ENCODE measurements at places on chromosomes 1 and 21.

GRCh38 chr1:235244974-235245592 is 82.9 kb downstream of the ARID4B start:
- DNase-seq = no peak

- DNase-seq = no peak
Observed at GRCh38 chr1:46218443-46218842, 15.3 kb downstream of the LURAP1 start.

DNA sequence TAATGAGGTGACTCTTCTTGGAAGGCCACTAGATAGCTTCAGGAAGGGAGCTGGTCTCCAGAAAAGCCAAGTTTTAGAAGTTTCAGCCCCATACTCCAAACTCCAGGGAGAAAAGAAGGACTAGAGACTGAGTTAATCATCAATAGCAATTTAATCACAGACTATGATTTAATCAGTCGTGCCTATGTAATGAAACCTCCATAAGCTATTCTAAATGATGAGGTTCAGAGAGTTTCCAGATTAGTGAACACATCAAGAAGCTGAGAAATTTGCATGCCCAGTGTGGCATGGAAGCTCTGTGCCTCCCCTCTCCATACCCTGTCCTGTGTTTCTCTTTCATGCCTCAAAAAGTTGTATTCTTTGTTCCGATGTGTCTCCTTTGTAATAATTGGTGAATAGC is 49.2 kb upstream of the CCDC190 start:
- DNase-seq = no peak

DNA sequence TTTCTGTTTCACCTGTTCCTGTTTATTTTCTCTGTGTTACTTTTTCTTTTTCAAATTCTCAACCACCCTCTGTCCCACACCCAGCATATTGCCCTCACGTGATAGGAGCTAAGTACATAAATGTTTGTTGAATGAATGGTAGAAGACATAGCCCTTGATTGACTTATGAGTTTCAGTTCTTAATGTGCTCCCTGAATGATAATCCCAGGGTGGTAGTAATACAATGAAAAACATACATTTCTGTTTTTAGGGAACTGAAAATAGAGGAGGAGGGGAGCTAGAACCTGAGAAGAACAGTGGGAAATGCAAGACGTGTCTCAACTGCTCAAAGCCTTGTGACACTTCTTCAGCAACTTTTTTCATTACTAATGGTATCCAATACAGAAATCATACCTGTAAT is 147.1 kb downstream of the SPATA46 start:
- DNase-seq = no peak

DNA sequence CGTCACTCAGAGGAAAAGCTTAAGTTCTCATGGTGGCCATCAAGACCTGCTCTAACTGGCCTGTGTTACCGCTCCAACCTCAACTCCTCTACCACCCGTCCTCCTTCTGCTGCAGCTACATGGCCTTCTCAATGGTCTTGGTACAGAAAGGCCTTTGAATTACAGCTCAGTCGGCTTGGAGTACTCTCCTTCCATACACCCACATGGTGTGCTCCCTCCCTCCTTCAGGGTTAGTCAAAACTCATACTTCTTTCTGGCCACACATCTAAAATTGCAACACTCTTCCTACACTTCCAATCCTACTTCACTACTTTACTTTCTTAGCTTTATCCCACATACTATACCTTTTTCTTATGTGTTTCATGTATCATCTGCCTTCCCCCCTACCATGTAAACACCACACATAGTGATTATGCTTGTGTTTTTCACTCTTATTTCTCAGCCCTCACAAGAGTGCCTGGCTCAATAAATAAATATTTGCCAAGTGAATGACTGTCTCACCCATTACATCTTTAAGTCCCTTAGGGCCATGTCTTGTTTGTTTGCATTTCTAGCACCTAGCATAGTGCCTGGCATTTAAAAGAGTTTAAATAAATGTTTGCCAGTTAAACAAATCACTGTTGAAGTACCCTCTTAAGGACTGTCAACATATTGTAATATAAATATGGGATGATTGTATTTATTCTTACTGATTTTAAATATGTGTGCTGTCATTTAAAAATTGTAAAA is 37.6 kb upstream of the HMCN1 start:
- DNase-seq = no peak

DNA sequence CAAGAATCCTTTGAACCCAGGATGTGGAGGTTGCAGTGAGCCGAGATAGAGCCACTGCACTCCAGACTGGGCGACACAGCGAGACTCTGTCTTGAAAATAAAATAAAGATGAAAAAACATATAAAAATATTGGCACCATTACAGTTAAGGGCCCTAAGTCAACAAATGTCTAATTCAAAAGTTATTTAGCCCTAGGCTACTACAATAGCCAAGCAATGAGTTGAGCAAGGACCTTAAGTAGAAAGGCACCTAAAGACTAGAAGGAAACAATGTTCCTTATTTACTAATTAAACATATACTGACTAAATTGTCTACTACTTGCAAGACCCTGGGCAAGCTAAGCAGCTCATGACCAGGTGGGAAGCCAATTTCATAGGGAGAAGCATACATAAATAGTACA is 4.1 kb downstream of the PIK3R3 start:
- DNase-seq = no peak

- no peak for DNase-seq
Observed at GRCh38 chr21:35924714-35925301, 135.5 kb downstream of the SETD4 start.

DNA sequence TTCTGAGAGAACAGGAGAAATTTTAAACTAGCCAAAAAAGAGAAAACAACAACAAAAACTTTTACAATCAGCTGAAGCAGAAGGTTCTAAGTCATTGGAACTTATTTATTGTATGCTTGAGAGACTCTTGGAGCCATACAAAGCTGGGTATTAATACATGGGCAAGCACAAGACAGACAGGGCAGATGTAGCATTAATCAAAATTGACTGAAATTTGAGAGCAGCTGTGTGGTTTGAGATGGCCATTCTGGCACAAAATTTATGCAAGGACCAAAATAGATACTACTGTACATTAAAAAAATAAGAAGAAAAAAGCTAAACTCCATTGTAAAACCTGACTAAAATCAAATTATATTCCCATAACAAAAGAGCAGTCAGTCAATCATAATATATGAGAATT is 892.5 kb downstream of the PLA2G4A start:
- no peak for DNase-seq

DNA sequence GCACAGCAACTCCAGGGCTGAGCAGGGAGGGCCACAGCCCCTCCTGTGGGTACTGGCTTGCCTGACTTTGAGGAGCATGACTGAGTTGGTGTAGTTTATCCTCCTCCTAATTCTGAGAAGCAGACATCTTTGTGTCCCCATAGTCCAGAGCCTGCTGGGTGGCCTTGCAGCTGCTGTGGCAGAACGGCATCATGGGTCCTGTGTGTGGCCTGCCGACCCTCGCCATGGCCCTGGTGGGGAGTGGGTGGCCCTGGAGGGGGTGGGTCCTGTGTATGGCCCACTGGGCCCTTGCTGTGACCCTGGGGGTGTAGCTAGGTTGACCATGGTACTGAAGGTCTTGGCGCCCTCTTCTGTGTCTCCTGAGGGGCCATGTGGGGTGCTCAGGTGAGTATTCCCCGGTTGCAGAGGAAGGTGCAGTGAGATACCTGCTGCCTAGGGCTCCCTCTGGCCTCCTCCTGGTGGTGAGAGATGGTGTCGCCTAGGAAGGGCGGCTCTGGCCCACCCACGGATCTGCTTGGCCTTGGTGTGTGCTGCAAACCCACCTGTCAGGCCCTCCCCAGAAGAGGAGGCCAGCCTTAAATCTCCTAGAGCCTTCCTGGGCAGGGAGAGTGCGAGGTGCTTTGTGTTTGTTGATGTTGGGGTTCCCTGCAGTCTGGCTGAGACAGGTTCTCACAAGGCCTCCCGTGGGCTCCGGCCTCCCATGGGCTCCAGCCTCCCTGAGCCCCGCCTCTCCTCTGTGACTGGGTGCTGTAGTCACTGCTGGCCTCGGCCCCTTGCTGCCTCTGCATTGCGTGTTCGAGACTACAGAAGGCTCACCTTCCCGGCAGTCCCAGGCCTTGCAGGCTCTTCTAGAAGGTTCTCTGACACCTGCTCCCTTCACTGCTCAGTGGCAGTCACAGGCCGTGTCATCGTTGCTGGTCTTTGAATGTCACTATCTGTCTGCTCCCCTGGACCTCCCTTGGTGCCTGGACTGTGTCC is 7.8 kb downstream of the SNAP47 start:
- DNase-seq = no peak

GRCh38 chr1:46617108-46617800 is 643 bp upstream of the MOB3C start:
- DNase-seq = no peak

DNA sequence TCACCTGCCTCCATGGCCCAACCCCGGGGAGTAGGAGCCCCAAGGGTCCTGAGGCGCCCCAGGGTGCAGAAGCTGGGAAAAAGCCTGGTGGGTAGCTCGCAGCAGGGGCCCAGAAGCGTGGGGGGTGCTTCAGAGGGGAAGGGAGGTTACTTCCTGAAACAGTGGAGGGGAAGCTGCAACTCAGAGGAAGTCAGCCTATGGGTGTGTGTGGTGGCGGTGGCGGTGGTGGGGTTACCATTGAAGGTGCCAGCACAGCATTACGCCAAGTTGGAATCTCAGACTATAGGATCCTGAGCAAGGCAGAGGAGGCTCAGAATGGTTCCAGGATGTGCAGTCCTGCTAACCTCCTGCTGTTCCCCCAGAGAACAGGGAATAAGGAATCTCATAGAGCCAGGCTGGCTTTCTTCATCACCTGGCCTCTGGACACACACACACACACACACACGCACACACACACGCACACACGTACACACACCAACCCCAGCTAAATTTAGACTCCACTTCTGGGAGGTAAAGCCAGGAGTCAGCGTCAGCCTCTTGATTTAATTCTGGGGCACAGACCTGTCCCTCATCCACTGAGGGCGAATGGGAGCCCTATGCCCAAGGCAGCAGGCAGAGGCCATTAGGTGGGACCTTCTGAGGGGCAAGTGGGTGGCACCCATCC is 1.3 kb downstream of the DENND4B start:
- no peak for DNase-seq

DNA sequence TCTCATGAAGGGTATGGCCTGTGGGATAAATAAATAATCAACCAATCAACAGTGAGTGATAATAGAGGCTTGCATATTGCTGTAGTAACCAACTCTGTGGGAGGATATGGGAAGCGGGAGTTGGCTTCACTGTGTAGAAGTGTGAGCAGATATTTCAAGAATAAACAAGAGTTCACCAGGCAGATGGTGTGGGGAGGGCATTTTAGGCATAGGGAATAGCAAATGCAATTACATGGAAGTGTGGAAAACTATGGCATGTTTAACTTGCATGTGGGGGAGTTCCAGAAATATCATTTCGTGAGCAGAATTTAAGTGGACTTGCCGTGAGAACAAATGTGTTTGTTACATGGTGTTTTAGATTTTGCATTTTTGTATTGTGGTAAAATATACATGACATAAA is 95.2 kb downstream of the SPATA46 start:
- no peak for DNase-seq

GRCh38 chr1:77282187-77282865 is 507 bp downstream of the AK5 start:
- peak; percentile 38 for DNase-seq

DNA sequence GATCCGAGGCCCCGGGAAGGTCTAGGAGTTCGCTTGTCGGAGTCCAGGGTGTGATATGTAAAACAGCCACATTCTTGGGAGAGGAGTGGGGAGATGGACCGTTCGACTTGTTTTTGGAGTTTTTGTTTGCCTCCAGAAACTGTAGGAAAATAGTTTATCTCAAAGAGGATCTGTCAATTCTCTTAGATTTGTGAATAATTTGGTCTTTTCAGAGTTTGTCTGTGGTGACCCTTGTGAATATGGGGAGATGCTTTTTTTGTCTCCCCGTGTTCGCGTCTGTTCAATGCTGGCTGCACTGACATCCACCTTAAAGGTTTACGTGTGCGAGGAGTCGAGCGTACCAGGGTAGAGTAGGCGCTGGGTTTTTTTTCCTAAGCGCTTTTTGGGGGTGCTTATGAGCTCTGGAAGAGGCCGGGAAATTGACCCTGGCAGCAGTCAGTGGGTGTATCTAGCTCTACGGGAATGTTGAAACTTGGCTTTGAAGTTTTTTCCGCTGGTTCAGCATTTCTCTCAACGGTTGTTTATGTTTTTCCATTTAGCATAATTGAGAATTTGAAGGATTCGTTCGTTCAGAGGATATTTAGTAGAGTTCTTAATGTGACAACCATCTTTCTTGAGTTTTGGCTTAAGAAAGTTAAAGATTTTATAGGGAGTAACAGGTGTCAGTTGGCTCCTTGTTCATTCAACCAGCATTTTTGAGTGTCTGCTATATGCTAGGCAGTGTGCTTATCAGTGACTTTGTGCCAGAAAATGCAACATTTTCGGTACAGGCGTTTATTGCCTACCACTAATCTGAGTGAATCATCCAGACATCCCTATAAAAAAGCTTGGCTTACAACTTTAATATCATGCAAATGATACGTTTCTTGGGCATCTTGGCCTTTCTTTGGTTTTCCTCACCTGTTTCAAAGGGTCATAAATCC is 1.2 kb downstream of the SZRD1 start:
- DNase-seq = no peak

DNA sequence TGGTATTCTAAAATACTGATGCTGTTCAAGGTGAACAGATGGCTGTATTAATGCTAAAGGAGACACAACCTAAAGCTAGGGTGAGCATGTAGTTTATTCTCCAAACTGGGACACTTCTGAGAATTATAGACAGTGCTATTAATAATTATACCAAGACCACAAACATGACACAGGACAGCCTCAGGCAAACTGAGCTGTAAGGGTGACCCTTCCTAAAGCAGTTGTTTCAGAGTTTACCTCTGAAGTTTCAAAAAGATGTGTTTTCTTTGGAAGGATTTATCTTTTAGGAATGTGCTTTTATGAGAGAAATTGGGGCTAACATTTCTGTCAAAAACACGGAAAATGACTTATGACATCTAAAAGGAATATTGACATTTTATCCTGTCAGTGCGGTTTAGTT is 68.8 kb downstream of the RPS6KC1 start:
- DNase-seq = no peak
